ENCODE measurements at places on chromosomes 2 and 18. TPM values are rescaled to one million over a fixed set of nuclear protein-coding genes. Genes with fewer than 3 reads are reported as not detected.

SP100 gene
- 90.7 TPM for total RNA-seq

LYPD6B gene
- total RNA-seq: not detected

DNAH6 gene
- total RNA-seq: 0.46 TPM

GAL3ST2 gene
- not detected for total RNA-seq

PFN4 gene
- total RNA-seq: 1.0 TPM

CRACDL gene
- 3.5 TPM for total RNA-seq

ANKMY1 gene
- 12.9 TPM for total RNA-seq

AFF3 gene
- 26.4 TPM for total RNA-seq

GRCh38 chr2:206368484-206368883 lies 74.8 kb upstream of the ADAM23 start:
- DNase-seq: no peak

GRCh38 chr2:51866361-51866760 lies 834.4 kb upstream of the NRXN1 start:
- no peak for DNase-seq

DNA sequence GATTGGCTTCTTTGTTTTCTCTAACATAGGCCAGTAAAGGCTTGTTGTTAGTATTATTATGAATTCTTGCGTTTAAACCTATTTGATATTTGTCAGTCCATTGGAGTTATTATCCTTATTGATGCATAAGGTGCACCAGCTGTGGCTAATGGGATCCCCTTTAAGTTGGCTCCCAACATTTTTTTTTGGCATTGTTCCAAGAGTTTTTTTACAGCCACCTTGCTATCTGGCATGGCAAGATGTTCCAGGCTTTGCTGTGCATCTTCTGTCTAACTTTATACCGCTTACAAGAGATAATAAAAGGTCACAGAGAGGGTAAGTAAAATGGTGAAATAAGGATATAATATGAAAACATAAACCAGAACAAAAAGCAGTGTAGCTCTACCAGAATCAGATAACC lies 157.5 kb upstream of the TACR1 start:
- no peak for DNase-seq

DNA sequence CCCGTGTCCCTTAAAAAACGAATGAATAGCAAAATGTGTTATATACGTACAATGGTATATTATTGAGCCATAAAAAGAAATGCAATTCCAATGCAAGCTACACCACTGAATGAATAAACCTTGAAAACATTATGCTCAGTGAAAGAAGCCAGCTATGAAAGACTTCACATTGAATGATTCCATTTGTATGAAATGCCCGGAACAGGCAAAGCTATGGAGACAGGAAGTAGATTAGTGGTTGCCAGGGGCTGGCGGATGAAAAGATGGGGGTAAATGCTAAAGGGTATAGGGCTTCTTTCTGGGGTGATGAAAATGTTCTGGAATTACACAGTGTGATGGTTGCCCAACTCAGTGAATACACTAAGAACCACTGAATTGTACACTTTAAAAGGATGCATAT lies 113.3 kb downstream of the NOL10 start:
- no peak for DNase-seq

- no peak for DNase-seq
These were observed 141.8 kb downstream of the FSIP2 start for GRCh38 chr2:185880396-185880795.

- peak; percentile 59 for DNase-seq
These were observed 35.8 kb upstream of the INHBB start for GRCh38 chr2:120310136-120310535.

GRCh38 chr2:26396734-26397298 lies 4.9 kb upstream of the DRC1 start:
- no peak for DNase-seq

- DNase-seq: no peak
These were observed 49.0 kb downstream of the CDK15 start for GRCh38 chr2:201855356-201855755.

- DNase-seq: no peak
These were observed 2.0 kb downstream of the NAGK start for GRCh38 chr2:71070294-71071093.

DNA sequence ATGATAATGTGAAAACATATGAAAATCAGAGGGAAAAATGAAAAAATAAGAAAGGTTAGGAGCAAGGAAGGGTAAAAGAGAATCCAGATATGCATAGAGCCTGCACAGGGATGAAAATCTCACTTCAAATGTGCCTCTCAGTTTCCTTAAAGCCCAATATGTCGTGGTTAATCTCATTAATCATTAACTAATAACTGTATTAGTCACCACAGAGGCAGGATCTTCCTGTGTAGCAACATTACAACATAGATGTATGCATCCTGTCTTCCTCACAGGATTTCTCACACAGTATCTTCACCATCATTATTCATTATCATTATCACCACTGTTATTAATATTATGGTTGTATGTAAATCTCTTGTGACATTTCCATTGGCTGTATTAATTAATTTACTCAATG lies 361.2 kb upstream of the SOX11 start:
- no peak for DNase-seq

DNA sequence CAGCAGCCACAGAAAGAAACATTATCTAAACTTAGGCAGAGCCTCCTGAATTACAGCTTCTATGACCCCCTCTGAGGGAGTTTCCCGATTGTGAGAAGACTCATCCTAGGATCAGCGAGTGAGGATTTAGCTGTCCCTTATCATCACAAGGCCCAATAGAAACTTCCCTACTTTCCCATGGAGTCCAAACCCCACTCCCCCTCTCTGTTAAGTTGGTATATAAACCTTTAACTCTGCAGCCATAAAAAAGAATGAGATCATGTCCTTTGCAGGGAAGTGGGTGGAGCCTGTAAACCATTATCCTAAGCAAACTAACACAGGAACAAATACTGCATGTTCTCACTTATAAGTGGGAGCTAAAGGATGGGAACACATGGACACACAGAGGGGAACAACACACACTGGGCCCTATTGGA lies 78.8 kb downstream of the MYL12B start:
- no peak for DNase-seq

- no peak for DNase-seq
These were observed 66.4 kb downstream of the UBE2E3 start for GRCh38 chr2:181046833-181047232.

GRCh38 chr2:25983735-25984134 lies 1.4 kb upstream of the KIF3C start:
- DNase-seq: peak; percentile 13

- no peak for DNase-seq
These were observed 447.4 kb upstream of the PKDCC start for GRCh38 chr2:41600460-41600859.

DNA sequence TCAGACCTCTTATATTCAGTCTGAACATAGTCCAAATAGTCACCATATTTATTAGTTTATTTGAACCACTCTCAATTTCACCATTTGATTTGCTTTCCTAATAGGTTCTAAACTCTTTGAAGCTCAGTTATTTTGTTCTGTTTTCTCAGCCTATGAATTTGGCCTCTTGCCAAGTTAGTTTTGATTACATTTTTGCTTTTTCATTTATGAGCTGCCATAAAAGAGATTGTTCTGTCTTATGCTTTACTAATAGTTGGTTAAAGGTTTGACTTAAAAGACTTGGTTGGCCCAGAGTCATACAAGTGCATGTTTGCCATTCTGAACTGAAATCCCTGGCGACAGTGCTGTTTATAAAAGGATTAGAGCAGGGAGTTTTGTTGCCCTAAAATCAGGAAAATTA lies 85.9 kb upstream of the RANBP2 start:
- no peak for DNase-seq

Data from posterior vena cava (tissue), 2 donors.